Transverse colon (tissue), 4 donors: ENCODE measurements at places on chromosomes 4 and X. TPM values are rescaled to one million over a fixed set of nuclear protein-coding genes. Genes with fewer than 3 reads are reported as not detected.

GRCh38 chr4:177369372-177369771 is 59.7 kb downstream of the NEIL3 start:
- DNase-seq, result no peak

The PPID gene
- 16.0 TPM for total RNA-seq

DNA sequence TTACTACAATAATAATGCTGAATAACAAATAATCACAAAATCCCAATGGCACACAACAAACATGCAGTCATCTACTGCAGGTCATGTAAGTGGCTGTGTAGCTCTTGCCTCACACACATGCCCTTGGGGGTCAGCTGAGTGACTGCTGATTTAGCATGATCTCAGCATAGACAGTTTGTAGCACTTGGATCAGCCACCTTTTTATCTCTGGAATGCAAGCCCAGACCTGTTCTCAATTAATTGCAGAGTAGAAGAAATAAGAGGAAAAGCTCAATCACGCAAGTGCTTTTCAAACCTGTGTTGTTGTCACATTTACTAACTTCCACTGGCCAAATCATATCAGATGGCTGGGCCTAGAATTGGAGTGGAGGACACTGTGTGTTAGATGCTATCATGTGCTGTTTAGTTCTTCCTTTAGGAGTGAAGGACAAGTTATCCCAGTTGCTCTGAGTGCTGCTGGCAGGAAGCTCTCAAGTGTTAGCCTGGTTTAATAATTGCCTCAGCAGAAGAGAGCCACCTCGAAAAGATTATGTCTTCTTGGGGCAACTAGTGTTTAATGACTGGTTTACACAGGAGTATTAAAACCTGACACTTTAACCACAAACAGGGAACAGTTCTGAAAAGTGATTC is 128.3 kb upstream of the EPHA5 start:
- DNase-seq, result no peak

The ASB5 gene
- total RNA-seq, result not detected

The HHIP gene
- total RNA-seq, result 5.9 TPM
